ENCODE measurements at places on chromosomes 5 and 9.

- no peaks in the 10 kb centered on the region for H3K4me1 ChIP-seq
- no peak for DNase-seq
- H3K27ac ChIP-seq: no peak overlapping the region
- no peaks in the 10 kb centered on the region for H3K27me3 ChIP-seq
- no peaks in the 10 kb centered on the region for H3K36me3 ChIP-seq
- H3K4me3 ChIP-seq: no peak overlapping the region
These were observed 2046.8 kb upstream of the CDH9 start for GRCh38 chr5:29085142-29085541.

DNA sequence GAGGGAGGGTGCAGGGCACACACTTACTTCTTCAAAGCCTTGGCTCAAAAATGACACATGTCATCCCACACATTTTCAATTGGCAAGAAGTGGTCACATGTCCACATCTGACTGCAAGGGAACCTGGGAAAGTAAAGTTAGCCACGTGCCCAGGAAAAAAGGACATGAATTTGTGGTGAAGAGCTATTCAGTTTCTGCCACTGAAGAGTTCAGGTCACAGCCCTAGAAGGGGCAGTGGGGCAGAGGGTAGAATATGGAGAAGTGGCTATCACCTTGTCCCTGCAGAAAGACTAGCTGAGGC lies 1.9 kb upstream of the RGS14 start:
- no peak overlapping the region for H3K4me3 ChIP-seq
- H3K27me3 ChIP-seq: no peaks in the 10 kb centered on the region
- peaks cover 35% of the 10 kb centered on the region for H3K4me1 ChIP-seq
- no peak for DNase-seq
- H3K36me3 ChIP-seq: peaks cover 4% of the 10 kb centered on the region

GRCh38 chr9:110152704-110153374 lies 55.1 kb downstream of the C9orf152 start:
- peak; percentile 64 for DNase-seq
- peaks cover 61% of the 10 kb centered on the region for H3K36me3 ChIP-seq
- H3K27me3 ChIP-seq: no peaks in the 10 kb centered on the region
- peaks cover 98% of the 10 kb centered on the region for H3K4me1 ChIP-seq
- peak overlapping the region; percentile 100 for H3K27ac ChIP-seq

DNA sequence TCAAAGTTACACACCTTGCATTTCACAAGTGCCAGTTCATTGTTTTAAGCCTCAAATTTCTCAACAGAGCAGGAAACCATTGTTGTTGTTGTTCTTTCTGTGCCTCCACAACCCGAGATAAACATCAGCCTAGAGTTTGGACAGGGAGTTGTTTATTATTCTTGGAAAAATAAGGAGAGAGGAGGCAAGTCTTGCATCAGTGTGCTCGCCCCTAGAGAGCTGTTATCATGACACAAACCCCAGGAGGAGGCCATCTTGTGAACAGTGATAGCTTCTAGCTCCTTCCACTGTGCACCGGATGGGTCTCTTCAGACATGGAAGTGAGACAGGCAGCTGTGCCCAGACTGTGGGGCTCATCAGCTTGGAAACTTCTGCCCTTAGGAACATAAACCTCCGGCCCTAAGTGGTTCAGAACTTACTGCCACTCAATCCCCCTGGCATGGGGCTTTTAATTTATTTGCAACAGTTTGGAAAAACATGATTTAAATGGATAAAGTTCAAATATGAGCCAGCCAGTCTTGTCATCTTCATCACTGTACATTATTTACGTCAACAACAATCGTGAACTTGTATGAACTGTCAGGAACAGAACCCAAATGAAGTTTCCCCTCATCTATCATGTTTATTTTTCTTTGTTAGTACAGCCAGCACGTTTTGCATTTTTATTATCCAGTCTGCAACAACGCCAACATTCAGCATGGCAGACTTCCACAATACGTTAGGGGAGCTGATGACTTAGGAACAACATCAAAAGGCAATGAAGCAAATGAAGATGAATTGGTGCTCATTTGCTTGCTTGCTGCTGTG lies 181.7 kb upstream of the S1PR3 start:
- no peak overlapping the region for H3K27ac ChIP-seq
- no peaks in the 10 kb centered on the region for H3K27me3 ChIP-seq
- no peak for DNase-seq
- no peaks in the 10 kb centered on the region for H3K36me3 ChIP-seq
- H3K4me1 ChIP-seq: no peaks in the 10 kb centered on the region

DNA sequence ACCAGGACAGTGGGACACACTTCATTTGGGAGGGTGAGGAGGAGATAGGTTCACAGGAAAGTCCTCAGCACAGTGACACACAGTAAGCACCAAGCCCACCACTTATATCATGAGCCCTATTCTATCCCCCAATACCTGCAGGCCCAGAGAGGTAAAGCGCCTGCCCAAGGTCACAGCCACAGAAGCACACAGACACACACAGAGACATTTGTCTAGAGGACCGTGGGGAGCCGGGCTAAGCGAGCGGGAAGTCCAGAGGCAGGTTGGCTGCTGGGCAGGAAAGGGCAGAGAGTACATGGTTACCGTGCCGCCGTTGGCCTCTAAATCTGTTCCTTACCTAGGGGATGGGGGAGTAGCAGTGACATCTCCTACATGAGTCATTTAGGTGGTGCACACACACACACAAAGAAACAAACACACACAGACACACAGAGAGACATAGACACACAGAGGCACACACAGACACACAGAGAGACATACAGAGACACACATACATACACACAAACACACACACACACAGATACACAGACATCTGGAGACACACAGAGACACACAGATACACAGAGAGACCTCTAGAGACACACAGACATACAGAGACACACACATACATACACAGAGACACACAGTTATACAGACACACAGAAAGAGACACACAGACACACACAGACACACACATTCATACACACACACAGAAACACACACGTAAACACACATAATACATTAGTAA lies 15.9 kb upstream of the DUSP1 start:
- H3K4me3 ChIP-seq: no peak overlapping the region
- H3K36me3 ChIP-seq: no peaks in the 10 kb centered on the region
- no peak overlapping the region for H3K27ac ChIP-seq
- H3K27me3 ChIP-seq: no peaks in the 10 kb centered on the region
- no peaks in the 10 kb centered on the region for H3K4me1 ChIP-seq

DNA sequence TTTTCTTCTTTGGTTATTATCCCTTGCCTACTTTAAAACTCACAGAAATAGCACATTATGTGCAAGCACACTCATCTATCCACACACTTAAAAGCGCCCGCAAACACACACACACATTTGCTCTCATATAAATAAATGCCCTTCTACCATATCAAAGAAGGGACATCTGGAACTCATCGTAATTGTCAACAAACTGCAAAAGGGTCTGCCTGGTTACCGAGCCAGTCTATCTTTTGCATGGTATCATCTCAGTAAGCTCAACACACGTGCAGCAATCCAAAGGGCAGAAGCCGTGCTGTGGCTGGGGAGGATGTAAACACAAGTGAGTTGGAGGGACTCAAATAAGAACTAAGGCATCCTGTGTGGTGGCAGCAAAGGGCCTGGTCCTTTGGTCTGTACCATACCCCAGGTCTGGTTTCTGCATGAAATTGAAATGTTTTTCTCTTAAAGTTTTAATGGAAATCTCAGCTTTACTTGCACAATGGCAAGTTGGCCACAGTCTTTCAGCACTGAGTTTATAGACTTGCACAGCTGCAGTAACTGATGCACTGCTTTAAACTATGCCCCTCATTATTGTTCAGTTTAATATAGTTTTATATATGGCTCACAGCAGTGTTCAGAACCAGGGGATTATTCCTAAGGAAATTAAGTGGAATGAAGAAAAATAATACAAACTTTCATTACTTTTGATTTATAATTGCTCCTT lies 331.0 kb downstream of the ADAMTS6 start:
- DNase-seq: no peak
- H3K4me1 ChIP-seq: no peaks in the 10 kb centered on the region
- no peak overlapping the region for H3K27ac ChIP-seq
- H3K4me3 ChIP-seq: no peak overlapping the region
- H3K36me3 ChIP-seq: no peaks in the 10 kb centered on the region
- H3K27me3 ChIP-seq: no peaks in the 10 kb centered on the region

- H3K4me3 ChIP-seq: no peak overlapping the region
- no peak for DNase-seq
- no peaks in the 10 kb centered on the region for H3K36me3 ChIP-seq
- no peaks in the 10 kb centered on the region for H3K27me3 ChIP-seq
- H3K4me1 ChIP-seq: no peaks in the 10 kb centered on the region
These were observed 244.8 kb downstream of the MPDZ start for GRCh38 chr9:13034694-13035002.

DNA sequence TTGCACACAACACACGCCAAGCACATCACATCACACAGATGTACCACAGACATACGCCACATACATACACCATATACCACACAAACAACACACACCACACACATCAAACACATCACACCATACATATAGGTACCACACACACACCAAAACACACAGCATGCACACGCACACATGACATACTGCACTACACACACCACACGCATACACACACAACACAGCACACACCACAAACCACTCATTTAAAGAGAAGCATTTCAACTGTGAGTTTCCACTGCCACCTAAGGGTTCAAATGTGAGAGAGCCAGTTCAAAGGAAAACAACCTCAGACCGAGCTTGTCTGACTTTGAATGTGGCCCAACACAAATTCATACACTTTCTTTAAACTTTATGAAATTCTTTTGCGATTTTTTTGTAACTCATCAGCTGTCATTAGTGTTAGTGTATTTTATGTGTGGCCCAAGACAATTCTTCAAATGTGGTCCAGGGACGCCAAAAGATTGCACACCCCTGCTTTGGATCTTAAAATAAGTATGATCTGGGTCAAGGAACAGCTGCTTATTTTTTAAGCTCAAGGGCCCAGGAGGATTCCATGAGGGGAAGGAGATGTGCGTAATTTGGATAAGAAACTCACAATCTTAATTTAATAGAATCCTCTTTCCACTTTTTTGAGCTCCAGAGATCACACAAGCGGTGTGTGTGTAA lies 494.6 kb downstream of the GADD45G start:
- H3K4me1 ChIP-seq: peaks cover 3% of the 10 kb centered on the region
- H3K4me3 ChIP-seq: no peak overlapping the region
- H3K36me3 ChIP-seq: no peaks in the 10 kb centered on the region
- no peak for DNase-seq
- H3K27ac ChIP-seq: no peak overlapping the region

DNA sequence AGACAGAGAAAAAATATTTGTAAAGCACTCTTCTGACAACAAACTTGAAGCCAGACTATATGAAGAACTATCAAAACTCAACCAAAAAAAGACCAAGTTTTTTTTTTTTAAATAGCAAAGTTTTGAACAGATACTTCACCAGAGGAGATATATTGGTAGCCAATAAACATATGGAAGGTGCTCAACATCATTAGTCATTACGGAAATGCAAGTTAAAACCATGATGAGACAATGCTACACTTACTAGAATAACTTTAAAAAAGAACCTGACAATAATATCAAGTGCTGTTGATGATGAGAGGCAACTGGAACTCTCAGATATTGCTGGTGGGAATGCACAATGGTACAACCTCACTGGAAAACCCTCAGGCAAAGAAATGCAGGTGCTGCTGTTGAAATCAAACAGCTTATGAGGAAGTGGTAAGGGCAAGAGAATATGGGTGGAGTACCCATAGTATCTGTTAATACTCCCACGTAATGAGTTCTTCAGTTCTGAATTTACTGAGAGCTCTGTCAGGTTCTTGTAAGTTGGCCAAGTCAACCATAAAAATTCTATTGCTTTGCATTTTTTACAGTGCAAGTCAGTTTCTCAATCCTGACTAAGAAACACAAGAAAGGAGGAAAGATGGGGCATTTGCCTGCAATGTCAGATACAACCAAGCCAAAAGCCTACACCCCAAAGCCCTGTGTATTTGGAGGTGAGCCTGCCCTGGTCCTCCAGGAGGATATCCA lies 87.3 kb upstream of the GNAQ start:
- H3K36me3 ChIP-seq: no peaks in the 10 kb centered on the region
- no peak for DNase-seq
- no peak overlapping the region for H3K4me3 ChIP-seq
- no peaks in the 10 kb centered on the region for H3K27me3 ChIP-seq
- H3K27ac ChIP-seq: no peak overlapping the region
- 0 out of 2 replicates have a peak, but pooled peaks cover 4% of the 10 kb centered on the region for H3K4me1 ChIP-seq

- H3K36me3 ChIP-seq: no peaks in the 10 kb centered on the region
- H3K4me3 ChIP-seq: no peak overlapping the region
- H3K27ac ChIP-seq: no peak overlapping the region
These were observed 157.2 kb downstream of the SV2C start for GRCh38 chr5:76240336-76240735.

DNA sequence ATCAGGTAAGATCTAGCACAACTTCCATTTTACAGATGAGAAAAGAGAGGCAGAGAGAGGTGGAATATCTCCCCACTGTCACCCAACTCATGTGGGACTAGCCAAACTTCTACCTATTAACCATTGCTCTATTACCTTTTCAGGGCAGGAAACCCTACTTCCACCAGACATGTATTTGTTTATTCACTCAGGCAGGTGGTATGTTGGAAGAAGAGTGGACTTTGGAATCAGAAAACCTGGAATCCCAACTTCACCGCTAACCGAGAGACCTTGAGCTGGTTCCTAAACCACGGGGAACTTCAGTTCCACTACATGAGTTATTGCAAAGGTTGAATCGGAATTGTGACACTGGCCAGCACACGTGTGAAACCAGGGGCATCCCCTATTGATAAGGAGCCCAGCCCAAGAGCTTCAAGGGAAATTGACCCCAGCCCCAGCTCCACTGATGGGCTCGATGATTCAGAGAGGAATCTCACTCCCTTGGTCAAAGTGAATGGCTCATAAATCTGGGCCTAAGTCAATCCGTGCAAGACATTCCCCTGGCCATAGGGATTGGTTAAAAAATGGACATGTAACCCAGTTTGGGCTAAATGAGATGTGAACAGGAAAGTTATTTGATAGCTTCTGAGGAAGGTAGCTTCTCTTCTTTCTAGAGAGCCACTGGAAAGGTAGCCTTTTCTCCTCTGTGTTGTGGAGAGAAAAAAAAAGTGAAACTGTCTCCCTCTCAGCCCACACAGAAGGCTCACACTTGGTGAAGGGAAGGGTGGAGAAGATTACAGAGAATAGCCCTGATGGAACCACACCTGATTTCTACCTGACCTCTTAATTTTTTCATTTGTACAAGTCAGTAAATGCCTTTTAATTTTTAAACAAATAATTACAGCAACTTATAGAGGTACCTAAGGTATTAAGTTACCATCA lies 5.5 kb upstream of the GLIS3 start:
- no peak overlapping the region for H3K27ac ChIP-seq
- H3K4me3 ChIP-seq: no peak overlapping the region
- DNase-seq: no peak
- H3K27me3 ChIP-seq: peaks cover 13% of the 10 kb centered on the region

GRCh38 chr9:8804613-8805012 lies 1005.0 kb upstream of the DMAC1 start:
- no peak overlapping the region for H3K4me3 ChIP-seq
- H3K27me3 ChIP-seq: no peaks in the 10 kb centered on the region
- H3K27ac ChIP-seq: no peak overlapping the region
- H3K4me1 ChIP-seq: no peaks in the 10 kb centered on the region
- DNase-seq: no peak
